ENCODE measurements at places on chromosomes 4 and X.

- no peak for DNase-seq
Observed at GRCh38 chr4:118964891-118965411, 76.3 kb downstream of the SYNPO2 start.

DNA sequence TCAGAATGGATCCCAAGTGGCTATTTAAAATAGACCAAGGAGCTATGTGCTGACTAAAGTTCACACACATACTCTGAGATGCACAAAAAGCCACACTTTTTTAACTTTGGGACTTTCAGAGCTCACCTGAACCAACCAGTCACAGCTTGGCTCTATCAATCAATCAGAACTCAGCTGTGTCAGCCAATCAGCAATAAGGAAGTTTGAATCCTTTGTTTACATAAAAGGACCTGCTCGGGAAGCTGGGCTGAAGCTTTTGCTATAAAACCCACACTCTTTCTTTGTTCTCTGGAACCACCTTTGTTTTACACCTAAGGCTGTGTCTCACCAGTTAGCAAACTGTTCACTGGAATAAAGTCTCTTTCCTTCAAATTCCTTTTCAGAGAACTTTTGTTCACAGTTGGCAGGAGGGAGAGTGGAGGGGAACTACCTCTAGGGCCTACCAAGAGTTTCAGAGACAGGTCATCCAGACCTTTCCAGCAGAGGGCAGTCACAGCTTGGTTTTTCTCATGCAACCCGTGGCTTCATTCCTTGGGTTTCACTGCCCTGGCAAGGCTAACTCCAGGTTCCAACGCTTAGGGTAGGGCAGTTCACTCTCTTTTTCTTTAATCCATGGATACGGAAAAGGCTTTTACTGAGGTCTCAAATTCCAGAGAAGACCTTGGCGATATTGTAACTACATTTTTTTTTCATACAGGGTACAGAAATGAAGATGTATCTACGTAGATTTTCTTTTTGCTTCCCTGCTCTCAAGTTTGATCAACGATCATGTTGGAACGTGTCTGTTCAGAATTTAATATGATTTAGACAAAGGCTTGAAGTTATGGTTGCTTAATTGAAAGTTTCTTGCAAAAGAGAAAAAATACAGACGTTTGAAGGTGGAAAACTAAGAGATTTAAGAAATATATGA lies 80.7 kb downstream of the GPRIN3 start:
- DNase-seq: peak; percentile 77

DNA sequence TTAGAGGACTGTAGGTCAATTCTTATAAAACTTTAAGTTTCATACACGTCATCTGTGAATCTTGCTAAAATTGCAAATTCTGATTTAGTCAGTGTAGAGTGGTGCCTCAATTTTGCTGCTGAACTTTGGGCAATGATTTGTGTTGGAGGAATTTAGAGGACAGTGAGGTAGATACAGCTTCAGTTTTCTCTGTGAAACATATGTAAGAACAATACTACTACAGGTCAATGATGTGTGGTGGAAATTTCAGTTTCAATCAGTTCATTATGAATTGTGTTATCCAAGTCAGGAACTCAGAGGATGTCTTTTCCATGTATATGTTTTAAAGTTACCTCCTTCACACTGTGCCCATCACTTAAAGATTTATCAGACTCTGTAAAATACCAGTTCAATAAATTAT lies 1597.8 kb upstream of the PCDH10 start:
- no peak for DNase-seq

GRCh38 chrX:153999359-154000037 lies 20.2 kb downstream of the IRAK1 start:
- no peak for DNase-seq

DNA sequence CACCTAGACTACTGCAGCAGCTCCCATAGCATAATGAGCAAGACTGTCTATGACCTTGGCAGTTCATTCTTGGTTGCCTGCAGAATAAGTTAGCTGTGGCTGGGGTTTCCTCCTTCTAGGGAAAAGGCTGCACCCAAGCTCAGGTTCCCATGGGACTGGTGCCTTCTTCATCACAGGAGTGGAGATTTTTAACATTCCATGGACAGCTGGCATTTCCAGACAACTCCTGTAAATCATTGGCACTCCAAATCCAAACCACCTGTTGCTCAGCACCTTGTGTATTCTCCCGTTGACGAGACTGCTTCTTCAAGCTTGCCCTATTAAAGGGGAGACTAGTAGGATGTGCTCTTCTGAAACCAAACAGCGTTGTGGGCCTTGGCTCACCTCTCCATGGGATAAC lies 7.8 kb upstream of the NUP54 start:
- no peak for DNase-seq

GRCh38 chrX:100379388-100379986 lies 30.6 kb downstream of the PCDH19 start:
- no peak for DNase-seq
